ENCODE measurements at places on chromosomes 11 and 22. TPM values are rescaled to one million over a fixed set of nuclear protein-coding genes. Genes with fewer than 3 reads are reported as not detected.
A peak's percentile ranks its signal among the peaks of the same experiment; 100 is the strongest.

GRCh38 chr11:76599041-76600013, 71.2 kb downstream of the LRRC32 start:
- no peak overlapping the region for H3K27ac ChIP-seq
- no peak overlapping the region for H3K4me3 ChIP-seq
- no peak for DNase-seq
- peaks cover 18% of the 10 kb centered on the region for H3K4me1 ChIP-seq

DNA sequence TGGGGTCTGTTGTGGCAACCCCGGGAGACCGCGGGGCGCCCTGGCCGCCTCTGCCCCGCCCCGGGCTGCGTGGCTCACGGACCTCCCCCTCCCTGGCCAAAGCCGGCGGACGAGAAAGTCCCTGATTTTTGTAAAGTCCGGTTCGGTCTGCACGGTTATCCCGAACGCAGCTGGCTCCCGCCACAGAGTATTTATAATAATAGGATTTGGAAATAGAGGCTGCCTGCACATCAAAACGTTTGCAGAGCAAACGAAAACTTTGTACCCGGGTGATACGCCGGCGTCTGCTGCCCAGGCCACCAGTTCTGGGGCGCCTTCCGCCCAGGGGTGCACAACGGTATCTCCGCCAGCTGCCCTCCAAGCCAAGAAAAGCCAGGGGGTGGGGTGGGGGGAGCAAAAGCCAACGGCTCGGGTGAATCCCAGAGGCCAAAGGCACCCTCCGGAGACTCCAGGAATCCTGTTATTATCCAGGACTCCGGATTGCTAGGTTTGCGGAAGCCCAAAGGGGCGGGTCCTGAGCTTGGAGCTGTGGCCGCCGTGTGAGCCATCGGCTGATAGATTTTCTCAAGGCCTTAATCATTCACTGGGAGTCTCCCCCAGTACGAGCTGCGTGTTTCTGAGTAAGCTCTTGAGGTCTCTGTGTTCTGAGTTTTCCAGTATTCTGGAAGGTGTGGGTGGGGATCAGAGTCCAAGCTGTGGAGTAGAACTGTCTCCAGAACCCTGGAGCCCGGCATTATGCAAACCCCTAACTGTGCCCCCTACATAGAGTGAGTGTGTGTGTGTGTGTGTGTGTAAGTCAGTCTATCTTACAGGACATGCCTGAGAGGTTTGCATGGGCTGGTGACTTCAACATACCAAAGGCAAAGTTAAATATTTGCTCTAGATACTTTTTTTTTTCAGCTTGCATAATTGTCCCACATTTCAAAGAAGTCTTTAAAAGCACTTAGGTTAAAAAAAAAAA, 673 bp upstream of the SHANK2 start:
- H3K36me3 ChIP-seq: no peaks in the 10 kb centered on the region
- peaks cover 52% of the 10 kb centered on the region for H3K27me3 ChIP-seq
- DNase-seq: no peak
- H3K4me3 ChIP-seq: no peak overlapping the region
- H3K4me1 ChIP-seq: no peaks in the 10 kb centered on the region

DNA sequence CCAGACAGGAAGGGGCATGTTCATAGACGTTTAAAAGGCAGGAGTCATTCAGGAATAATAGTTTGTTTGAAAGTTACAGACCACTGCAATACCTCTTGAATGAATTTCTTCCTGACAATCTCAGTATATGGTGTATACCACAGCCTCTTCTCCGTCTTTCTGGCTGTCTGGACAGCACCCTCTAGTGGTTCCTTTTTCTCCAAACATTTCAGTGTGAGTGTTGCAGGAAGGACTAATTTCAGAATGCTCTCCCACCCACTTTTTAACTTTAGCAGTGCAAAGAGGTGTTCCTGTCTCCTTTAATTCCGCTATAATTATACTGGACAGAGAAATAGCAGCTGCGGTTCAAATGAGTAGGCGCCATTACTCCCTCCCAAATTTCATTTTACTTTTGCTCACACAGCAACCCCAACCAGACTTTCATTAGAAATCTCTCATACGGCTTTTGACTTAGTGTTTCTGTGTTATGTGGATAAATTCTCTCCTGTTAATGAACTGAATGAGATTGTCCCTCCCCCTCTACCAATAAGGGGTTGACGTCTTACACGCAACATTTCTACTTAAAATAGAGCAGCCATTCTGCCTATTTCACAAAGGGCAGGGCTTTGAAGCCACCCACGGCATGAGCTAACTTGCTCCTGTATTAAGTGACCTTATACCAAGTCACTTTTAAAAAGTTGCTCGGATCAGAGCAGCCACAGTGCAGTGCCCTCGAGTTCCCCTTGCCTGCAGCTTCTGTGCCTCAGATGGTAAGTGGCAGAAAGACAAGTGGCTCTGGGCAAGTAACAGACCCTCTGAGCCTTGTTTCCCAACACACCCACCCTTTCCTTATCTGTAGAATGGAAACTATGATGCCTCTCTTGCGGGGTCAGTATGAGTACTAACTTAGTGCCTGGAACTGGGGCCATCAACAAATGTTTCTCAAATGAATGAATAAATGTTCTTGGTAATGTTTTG, 368.6 kb downstream of the OPCML start:
- no peak for DNase-seq
- no peaks in the 10 kb centered on the region for H3K27me3 ChIP-seq
- H3K4me1 ChIP-seq: no peaks in the 10 kb centered on the region

DNA sequence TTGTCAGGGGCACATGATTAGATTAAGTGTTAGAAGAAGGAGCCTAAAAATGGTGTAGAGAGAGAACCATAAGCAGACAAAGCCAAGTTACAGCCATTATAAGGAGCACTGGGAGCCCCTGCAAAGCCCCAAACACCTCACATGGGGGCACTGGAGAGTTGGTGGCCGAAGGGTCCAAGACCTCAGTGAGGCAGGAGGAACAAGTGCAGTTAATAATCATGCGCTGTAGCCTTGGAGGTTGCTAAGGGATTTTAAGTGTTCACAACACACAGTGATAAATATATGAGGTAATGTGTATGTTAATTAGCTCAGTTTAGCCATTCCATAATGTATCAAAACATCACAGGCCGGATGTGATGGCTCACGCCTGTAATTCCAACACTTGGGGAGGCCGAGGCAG, 54.4 kb upstream of the JAM3 start:
- H3K27ac ChIP-seq: no peak overlapping the region
- peaks cover 52% of the 10 kb centered on the region for H3K27me3 ChIP-seq
- peaks cover 2% of the 10 kb centered on the region for H3K4me1 ChIP-seq
- no peak overlapping the region for H3K4me3 ChIP-seq

DNA sequence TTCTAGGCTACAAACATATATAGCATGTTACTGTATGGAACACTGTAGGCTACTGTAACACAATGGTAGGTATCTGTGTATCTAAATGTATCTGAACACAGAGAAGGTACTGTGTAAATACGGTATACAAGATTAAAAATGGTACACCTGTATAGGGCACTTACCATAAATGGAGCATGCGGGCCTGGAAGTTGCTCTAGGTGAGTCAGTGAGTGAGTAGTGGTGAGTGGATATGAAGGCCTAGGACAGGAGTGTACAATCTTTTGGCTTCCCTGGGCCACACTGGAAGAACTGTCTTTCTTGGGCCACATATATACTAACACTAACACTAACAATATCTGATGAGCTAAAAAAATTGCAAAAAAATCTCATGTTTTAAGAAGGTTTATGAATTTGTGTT, 21.4 kb downstream of the RNF141 start:
- peaks cover 11% of the 10 kb centered on the region for H3K36me3 ChIP-seq
- DNase-seq: no peak
- no peak overlapping the region for H3K27ac ChIP-seq
- no peak overlapping the region for H3K4me3 ChIP-seq
- H3K4me1 ChIP-seq: peaks cover 2% of the 10 kb centered on the region

DNA sequence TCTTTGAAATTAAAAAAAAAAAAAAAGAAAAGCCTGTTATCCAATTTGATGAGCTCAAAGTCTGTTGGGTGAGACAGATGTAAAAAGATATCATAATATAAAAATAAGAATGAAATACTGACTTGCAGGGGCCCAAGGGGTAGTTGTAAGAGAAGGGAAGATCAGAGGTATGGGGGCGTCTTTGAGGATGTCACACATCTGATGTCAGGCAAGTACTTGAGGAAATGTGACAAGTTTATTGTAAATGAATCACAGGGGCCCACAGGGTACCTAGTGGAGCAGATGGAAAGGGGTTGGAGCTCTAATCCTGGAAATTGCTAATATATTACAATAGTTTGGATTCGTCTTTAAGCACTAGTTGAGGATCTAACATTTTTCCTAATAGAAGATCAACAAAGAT, 131.6 kb downstream of the MAML2 start:
- no peak for DNase-seq
- peaks cover 77% of the 10 kb centered on the region for H3K4me1 ChIP-seq
- no peaks in the 10 kb centered on the region for H3K27me3 ChIP-seq
- peak overlapping the region; percentile 33 for H3K4me3 ChIP-seq

DNA sequence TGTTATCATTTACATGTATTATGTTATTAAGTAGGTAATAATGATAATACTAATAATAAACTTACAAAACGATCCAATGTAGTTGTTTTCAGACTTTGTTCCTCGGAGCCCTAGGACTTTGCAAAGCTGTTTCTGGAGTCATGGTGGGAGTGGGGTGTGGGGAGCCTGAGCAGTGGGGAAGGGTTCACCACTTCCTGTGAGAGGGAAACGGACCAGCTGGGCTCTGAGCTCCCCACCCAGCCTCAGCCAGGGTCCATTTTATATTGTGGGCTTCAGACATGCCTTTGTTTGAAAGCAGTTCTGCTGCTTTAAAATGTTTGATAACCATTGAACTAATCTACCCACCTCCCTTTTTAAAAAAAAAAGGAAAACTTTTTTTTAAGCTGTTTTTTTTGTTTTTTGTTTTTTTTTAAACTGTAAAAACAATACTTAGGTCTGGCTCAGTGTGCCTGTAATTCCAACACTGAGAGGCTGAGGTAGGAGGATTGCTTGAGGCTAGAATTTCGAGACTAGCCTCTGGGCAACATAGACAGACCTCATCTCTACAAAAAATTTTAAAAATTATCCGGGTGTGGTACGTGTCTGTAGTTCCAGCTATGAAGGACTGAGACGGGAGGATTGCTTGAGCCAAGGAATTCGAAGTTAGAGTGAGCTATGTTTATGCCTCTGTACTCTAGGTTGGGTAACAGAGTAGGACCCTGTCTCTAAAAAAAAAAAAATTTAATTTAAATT, 7.0 kb downstream of the SERPING1 start:
- H3K36me3 ChIP-seq: no peaks in the 10 kb centered on the region
- H3K27ac ChIP-seq: no peak overlapping the region
- peaks cover 27% of the 10 kb centered on the region for H3K27me3 ChIP-seq
- H3K4me1 ChIP-seq: no peaks in the 10 kb centered on the region
- H3K4me3 ChIP-seq: no peak overlapping the region

- no peaks in the 10 kb centered on the region for H3K27me3 ChIP-seq
- DNase-seq: no peak
- no peak overlapping the region for H3K27ac ChIP-seq
- H3K36me3 ChIP-seq: peaks cover 25% of the 10 kb centered on the region
- H3K4me3 ChIP-seq: no peak overlapping the region
Observed at GRCh38 chr11:76056876-76057275, 149.4 kb downstream of the WNT11 start.

- DNase-seq: no peak
- peak overlapping the region; percentile 0 for H3K27ac ChIP-seq
- H3K4me1 ChIP-seq: peaks cover 33% of the 10 kb centered on the region
Observed at GRCh38 chr11:65266210-65266609, 4.4 kb downstream of the POLA2 start.

DNA sequence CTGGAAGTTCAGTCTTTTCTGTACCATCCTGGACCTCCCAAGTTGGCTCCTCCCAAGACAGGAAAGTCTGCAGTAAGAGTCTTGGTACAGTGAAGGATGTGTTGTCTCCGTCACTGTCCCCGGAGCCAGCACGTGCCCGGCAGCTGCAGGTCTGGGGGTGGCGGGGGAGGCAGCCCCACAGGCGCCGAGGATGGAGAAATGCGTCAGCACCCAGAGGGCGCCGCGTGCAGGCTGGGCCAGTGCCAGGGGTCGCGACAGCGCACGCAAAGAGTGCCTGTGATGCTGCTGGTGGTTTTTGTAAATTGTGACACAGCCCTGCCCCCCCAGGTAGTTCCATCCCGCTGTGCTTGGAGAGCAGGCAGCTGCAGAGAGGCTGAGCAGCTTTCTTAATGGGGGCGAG, 1200.5 kb downstream of the BRD1 start:
- H3K4me3 ChIP-seq: no peak overlapping the region
- peaks cover 14% of the 10 kb centered on the region for H3K27me3 ChIP-seq
- H3K27ac ChIP-seq: no peak overlapping the region

GRCh38 chr11:33899400-33900037, 7.6 kb upstream of the LMO2 start:
- peaks cover 17% of the 10 kb centered on the region for H3K4me1 ChIP-seq
- no peak for DNase-seq
- H3K36me3 ChIP-seq: no peaks in the 10 kb centered on the region
- no peak overlapping the region for H3K4me3 ChIP-seq
- H3K27ac ChIP-seq: no peak overlapping the region
- peaks cover 64% of the 10 kb centered on the region for H3K27me3 ChIP-seq

DNA sequence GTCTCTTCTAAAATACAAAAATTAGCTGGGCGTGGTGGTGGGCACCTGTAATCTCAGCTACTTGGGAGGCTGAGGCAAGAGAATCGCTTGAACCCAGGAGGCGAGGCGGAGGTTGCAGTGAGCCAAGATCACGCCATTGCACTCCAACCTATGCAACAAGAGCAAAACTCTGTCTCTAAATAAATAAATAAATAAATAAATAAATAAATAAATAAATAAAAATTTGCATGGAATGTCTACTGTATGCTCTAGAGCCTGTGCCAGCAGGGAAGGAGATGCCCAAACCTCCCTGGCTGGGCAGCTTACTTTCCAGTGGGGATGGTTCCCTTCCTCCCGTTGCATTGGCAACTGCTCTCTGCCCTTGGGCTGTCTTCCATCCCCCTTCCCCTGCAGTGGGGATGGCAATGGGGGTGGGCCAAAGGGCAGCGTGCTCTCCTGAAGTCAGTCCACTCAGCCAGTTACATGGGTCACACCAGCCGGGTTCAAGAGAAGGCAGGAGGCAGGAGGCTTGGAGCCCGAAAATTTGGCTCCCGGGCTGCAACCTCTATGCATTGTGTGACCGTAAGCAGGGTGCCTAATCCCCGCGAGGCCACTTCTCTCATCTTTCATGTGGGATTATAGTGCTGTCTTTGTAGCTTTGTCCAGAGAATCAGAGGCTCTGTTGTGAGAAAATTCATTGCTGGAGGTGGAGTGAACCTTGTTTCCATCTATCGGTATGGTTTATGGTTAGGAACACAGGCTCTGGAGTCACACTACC, 1.4 kb upstream of the LRRC10B start:
- peaks cover 48% of the 10 kb centered on the region for H3K27me3 ChIP-seq
- DNase-seq: no peak
- no peak overlapping the region for H3K27ac ChIP-seq
- no peaks in the 10 kb centered on the region for H3K36me3 ChIP-seq
- peaks cover 9% of the 10 kb centered on the region for H3K4me1 ChIP-seq

Gene OR5F1
- not detected for total RNA-seq

Gene KDM4E
- not detected for total RNA-seq
